ENCODE measurements at places on chromosomes 6 and 20.
A peak's percentile ranks its signal among the peaks of the same experiment; 100 is the strongest.

DNA sequence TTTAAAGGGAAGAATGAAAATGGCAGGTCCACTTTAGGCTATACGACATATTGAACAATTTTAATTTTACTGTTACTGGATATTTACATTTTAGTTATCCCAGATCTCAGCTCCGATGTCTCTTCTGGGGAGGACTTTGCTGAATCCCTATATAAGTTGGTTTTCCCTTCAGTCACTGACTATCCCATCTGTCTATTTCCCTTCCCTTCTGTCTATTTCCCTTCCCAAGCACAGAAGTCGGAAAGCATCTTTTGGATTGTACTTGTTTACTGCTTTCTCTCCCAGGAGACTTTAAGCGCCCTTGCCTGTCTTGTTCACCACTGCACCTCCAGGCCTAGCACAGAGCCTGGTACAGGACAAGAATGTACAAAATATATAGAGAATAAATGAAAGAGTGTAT is 165.8 kb upstream of the SALL4 start:
- DNase-seq = no peak

- no peak for DNase-seq
Measured at GRCh38 chr6:48280035-48280620, 169.1 kb upstream of the PTCHD4 start.

DNA sequence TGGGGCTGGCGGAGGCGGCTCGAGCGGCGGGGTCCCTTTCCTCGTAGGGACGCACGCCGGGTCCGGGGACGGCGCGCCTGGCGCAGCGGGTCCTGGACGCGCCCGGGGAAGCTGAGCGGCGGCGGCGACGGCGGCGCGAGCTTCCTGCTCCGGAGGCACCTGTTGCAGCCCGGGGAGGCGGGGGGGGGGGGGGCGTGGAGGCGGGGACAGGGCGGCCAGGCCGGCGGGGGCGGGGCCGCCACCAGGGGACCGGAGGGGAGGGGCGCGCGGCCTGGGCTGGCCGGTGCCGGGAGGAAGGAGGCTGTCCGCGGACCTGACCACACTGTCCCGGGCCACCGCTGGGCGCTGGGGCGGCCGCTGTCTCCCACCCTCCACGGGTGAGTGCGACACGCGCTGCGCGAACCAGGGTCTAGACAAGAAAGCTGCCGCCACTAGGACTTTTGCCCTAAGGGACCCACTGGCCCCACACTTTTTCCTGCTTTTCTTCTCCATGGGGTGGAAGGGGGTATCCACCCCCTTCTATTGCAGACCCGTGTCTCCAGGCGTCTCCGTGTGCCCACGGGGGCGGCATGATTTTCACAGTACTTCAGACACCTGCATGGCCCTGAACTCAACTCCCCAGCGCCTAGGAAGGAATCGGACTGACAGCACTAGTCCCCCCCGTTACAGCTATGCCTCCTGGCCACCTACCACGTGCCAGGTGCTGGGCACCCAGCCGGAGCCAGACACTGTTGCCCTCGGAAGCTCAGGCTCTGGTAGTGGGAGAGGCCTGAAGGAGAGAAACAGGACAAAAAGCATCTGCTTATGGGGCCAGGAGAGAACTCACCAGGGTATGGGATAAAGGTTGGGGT is at the start of gene NFATC2:
NFATC2 (minus strand) TSS at position 149 of the 851 bp plus-strand sequence. CDS start 220 bp downstream, outside the sequence.
- no peak for DNase-seq

DNA sequence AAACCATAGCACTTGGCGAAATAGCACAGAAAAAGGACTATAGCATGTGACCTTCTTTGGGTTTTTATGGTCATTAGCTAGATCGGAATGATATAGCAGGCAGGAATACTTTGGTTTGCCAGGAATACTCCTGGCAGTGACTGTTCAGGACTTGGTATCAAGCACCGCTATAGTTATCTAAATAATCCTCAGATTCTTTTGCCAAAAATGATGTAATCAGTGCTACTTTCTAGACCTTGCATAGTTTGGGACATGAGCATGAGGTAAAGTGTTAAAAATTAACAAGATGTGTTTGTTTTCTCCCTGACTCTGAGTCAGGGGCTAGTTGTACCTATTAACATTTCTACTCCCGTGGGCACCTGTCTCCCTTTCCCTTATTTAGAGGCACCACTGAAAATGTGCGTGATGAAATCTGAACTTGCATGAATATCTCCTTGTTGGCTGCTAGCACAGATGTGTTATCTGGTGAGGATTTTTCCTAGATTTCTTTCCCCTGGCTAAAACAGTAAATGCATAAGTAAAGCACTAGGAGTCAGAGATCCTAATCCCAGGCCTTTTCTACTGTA is 511.0 kb downstream of the CDKAL1 start:
- DNase-seq = peak; percentile 1

GRCh38 chr20:63769891-63770474 is 30.4 kb downstream of the SLC2A4RG start:
- no peak for DNase-seq

DNA sequence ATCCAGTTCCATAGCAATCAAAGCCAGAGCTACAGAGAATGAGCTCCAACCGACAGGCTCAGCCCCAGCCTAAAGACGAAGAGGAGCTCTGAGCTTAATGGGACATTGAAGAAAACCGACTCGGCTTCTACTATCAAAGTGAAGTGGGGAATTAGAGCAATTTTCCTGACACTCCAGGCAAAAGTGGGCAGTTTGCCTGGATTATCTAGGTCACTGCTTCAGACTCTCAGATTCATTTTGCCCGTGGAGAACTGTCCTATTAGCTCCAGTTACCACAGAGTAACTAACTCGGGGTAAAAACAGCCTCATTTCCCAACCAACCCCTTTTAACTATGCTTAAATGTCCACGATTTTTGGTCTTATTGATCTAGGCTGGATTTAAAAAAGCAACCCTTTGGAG is 592.1 kb upstream of the NRSN1 start:
- peak; percentile 19 for DNase-seq

- DNase-seq = no peak
Measured at GRCh38 chr6:80029470-80029869, 25.0 kb downstream of the TTK start.

DNA sequence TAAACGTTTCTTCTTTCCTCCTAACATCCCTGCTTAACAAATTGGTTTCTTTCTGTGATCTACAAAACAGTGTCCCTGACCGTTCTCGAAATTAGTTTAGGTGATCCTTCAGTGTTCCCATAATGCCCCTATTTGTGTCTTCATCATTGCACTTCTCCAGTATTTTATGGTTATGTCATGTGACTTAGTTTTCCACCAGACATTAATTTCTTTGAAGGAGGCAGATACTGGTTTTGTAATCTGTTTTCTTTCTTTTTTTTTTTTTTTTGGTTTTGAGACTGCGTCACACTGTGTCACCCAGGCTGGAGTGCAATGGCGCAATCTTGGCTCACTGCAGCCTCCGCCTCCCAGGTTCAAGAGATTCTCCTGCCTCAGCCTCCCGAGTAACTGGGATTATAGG is 49.2 kb downstream of the FAM217A start:
- no peak for DNase-seq

GRCh38 chr6:3457710-3458602 is 1.1 kb upstream of the SLC22A23 start:
- no peak for DNase-seq

DNA sequence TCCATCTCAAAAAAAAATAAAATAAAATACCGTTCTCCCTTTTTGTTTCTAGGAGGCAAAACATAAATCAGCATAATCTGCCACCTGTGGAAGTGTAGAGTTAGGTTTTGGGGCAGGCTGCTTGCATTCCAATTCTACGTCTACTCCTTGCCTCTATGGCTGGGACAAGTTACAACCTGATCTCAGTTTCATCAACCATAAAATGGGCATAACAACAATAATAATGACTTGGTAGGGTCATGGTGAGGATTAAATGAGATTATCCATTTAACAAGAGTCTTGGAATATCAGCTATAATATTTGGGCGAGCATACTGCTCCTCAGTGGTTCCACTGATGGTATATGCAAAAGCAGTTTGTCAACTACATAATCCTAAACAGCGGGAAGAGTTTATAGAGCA is 3.7 kb upstream of the RAE1 start:
- no peak for DNase-seq

DNA sequence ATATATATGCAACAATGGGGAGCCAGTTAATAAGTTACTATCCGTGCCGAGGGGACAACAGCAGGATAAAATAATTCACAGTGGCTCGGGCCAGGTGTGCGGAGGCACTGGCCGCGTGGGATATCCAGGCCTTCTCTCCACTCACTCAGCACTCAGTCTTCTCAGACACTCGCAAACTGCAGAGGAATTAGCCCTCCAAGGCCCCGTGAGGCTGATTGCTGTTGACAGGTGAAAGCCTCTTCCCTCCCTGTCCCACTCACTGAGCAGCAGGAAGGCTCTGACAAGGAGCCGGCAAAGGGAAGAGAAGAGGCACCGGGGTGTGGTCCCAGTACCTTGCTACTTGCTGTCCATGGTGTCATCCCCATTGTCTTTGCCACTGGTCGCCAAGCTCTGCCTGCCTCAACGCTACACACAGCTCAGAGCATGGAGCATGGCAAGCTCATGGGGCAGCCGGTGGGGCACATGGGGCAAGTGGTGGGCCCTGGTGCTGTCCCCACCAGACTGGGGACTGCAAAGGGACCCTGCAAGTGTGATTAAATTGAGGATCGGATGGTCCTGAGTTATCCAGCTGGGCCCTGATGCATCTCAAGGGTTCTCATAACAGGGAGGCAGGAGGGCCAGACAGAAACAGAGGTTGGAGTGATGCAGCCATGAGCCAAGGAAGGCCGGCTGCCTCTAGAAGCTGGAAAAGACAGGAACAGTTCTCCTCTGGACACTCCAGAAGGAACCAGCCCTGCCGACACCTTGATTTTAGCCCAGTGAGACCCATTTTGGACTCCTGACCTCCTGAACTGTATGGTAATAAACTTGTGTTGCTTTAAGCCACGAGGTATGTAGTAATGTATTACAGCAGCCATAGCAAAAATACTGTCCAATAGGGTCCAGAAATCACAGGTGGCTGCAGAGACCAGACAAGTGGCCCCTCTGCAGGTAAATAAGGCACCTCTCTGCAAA is 119.7 kb downstream of the PSMB1 start:
- DNase-seq = no peak

DNA sequence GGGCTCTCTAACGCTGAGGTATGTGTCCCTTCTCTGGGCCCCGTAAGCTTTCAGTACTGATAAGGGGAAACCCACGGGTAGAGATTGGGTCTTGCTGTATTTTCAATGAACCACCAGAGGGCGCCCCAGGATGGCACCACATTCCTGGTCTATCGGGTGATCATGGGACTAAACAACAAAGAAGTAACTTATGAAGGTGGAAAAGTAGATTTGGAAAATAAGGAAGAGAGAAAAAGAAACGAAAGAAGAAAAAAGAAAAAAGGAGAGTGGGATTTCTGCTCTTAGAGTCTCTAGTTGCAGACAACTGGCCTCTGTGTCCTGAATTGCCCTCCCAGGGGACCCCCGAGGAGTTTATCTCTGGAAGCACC is 93.8 kb downstream of the GMPR start:
- DNase-seq = peak; percentile 72

DNA sequence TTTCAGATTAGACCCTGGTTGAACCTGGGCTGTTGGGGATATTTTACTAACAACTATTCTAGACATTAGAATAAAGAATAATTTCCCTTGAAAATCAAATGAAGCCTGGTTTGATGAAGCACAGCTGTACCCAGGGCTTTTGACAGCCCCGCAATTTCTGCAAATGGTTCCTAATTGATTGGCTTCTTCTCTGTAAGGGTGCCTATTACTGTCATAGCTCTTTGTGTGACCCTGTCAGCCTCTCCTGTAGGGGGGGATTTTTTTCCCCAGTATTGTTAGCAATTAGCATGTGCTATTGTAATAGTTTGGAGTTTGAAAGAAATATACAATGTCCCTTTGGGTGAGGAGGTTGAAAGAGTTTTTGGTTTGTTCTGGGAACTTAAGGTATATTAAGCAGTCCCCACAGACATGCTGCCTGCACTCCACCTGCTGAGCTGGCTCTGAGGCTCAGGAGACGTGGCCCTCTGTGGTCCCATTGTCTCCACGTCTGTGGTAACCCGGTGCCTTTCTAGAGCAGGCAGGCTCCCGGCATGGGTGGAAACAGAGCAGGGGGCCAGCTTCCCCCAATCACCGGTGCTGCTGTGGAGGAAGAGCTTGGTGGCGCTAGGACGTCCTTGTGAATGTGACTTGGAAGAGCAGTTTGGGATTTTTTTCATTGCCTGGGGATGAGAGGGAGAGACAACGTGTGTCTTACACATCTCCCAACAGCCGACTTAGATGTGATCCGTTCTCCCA is 47.3 kb upstream of the CLDN20 start:
- DNase-seq = no peak

DNA sequence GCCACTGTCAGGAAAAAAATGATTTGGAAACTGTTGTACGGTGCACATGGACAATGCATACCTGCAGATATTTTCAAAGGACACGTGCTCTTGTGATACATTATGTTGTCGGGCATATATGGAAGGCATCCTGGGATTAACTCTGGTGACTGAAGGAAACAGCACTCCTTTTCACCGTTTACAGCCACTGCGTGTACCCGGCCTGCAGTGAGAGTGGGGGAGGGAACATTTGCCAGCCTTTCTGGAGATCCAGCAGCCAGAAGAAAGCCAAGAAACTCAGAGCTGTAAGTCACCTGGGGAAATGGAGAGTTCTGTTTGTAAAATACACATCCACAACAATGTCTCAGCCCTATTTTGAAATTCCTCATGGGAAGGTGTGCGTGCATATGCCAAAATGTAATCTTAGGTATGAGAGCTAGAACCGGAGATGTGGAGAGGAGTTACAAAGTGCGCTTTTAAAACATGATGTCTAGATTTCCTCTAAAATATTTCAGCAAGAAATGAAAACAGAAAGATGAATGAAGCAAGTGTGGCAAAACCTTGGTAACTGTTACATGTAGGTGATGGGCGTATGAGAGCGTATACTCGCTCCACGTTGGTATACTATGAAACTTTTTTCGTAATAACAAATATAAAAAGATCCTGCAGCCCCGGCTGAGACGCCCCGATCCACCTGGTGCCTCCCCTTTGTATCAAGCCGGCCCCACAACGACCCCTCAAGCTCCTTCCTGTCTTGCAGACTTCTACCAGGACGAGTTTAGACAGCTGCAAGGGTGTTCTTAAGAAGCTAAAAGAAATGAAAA is 8.6 kb upstream of the FOXF2 start:
- DNase-seq = no peak

GRCh38 chr20:47187450-47188195 is 168.9 kb downstream of the ZMYND8 start:
- no peak for DNase-seq

GRCh38 chr6:163120223-163120622 is 294.3 kb upstream of the QKI start:
- no peak for DNase-seq

DNA sequence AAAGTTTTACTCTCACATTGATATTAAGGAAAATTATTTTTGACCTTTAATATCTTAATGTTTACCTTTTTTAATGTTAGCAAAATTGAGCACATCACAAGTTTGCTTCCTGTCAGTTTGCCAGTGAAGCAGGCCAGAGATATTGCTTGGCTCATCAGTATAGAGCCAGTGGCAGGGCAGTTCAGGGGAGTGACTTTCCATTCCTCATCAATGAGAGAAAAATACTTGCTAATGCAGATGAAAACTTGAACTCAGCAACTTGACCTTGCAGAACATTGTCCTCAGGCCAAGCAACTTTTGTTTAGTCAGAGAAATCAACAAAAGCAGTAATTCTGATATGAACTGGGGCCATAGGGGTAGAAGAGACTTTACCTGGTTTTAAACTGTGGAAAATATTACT is 6.9 kb downstream of the TAB2 start:
- no peak for DNase-seq

GRCh38 chr6:167501831-167502385 is 177.0 kb downstream of the TTLL2 start:
- DNase-seq = no peak

GRCh38 chr20:63680857-63681608 is 15.4 kb upstream of the TNFRSF6B start:
- DNase-seq = no peak
